ENCODE measurements at places on chromosomes 5 and 9.

GRCh38 chr9:93301911-93302541 is 118.1 kb downstream of the WNK2 start:
- no peak for DNase-seq

DNA sequence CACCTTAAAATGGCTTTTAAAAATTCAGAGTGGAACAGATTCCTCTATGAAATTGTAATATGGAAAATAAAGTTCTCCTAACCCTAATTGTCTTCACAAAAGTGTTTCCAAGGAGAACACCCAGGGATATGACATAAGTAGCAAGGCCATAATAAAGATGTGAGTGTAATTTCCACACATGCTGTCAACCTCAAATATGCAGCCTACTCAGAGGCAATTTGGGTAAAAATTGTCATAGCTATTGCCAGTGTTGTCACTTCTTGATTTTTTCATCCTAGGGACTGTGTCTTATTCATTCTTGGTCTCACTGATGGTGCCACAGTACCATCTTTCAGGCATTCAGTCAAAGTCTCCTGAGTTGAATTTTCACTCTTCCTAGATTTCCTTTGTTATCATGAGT is 100.3 kb downstream of the PPP2R2B start:
- DNase-seq = no peak

- DNase-seq = no peak
Measured at GRCh38 chr5:1344975-1345838, at the start of gene CLPTM1L. Gene CLPTM1L (minus strand): TSS chr5:1345099. CDS start chr5:1344841, 258 bp downstream.

DNA sequence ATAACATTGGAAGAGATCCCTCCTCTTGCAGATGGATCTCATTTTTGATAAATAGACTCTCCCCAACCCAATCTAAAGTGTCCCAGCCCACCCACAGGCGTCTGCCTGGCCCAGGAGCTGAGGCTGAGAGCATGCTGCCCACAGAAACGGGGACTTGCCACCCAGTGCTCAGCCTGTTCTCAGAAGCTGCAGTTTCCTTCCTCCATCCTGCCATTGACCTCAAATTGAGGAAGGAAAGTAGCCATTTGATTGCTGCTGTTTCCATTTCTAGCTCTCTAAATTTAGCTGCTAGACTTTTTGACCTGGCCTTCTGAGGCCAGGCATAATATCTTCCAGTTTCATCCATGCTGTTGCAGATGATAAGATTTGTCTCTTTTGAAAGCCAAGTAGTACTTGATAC is 31.1 kb upstream of the FRMD3 start:
- DNase-seq = no peak

DNA sequence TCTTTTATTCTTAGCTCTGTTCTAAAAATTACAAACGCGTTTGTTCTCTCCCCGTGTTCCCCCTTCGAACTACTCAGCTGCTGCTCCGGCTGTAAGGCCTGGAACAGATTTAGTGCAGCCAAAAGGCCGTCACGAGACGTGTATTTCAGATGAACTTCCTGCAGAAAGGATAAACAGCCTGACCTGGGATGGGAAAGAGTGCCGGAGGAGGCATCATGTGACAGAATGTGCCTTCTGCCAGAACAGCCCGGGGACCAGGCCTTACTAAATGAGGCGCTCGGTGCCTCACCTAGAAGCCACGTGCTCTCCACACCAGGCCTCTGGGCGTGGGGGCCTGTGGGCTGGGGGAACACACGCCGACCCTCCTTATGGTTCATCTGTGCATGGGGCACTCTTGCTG is 94.7 kb downstream of the PPARGC1B start:
- no peak for DNase-seq

DNA sequence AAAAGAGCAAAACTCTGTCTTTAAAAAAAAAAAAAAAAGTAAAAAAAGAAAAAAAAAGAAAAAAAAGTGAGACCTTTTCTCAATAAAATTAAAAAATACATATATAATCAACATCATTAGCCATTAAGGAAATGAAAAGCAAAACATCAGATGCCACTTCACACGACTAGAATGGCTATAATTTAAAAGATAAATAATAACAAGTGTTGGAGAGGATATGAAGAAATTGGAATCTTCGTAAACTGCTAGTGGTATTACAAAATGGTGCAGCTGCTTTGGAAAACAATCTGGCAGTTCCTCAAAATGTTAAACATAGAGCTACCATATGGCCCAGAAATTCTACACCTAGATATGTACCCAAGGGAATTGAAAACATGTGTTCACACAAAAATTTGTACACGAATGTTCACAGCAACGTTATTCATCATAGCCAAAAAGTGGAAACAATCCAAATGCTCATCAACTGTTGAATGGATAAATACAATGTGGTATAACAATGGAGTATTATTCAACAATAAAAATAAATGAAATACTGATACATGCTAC is 45.3 kb upstream of the SIL1 start:
- no peak for DNase-seq

- no peak for DNase-seq
Measured at GRCh38 chr5:92885950-92886349, 695.1 kb downstream of the NR2F1-AS1 start.

GRCh38 chr5:54243483-54244080 is 66.8 kb downstream of the ARL15 start:
- DNase-seq = no peak

- DNase-seq = no peak
Measured at GRCh38 chr9:131799177-131799823, 59.4 kb upstream of the RAPGEF1 start.

DNA sequence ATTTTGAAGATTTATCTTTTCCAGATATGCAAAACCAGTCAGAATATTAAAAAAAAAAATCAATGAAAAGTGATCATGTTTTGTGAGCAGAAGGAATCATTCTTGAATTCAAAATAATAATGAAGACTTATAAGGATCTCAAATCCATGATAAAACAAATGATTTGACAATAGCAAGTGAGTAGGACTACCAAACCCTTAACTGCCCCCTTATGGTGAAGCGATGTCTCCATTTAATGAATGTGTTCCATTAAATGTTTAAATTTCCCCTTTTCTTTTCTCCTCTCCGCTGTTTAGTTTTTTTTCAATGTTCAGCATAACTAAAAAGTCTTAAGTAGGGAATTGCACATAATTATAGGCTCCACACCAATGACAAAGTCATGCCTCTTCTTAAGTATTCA is 12.2 kb upstream of the MARCHF3 start:
- DNase-seq = no peak

DNA sequence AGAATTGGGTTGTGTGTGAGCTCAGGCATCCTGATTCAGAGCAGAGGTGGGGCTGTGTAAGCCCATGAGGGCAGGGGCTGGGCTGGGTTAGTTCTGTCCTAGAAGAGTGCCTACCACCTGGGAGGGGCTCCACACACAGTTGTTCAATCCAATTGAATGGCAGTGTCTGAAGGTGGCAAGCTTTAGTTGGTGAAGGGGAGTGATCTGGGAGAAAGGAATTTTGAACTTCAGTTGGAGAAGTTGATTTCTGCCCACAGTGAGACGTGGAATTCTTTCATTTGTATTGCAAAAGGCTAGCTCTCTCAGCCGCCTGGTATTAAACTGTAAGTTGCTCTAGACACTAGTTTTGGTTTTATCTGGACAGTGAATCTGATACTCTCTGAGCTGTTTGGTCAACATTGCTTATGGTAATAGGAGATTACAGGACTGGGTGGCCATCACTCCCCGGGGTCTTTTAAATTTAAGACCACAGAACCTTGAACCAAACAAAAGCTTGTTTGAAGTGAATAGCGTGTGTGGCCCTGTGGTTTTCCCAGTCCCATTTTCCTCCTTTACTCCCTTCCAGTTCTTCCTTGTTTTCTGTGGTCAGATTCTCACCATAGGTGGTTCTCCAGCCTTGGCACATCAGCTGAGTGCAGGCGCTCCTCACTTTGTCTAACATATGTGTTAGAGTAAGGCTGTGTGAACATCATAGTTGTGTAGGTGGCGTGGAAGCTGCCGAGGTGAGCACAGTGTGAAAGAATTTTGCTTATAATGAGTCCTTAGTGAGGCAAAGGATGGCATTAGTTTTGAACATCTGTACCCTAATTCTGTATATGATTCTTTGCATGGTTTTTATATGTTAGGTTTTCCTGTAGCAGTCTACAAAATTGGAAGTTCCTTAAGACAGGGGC is 78.0 kb downstream of the ARHGAP26 start:
- DNase-seq = no peak

DNA sequence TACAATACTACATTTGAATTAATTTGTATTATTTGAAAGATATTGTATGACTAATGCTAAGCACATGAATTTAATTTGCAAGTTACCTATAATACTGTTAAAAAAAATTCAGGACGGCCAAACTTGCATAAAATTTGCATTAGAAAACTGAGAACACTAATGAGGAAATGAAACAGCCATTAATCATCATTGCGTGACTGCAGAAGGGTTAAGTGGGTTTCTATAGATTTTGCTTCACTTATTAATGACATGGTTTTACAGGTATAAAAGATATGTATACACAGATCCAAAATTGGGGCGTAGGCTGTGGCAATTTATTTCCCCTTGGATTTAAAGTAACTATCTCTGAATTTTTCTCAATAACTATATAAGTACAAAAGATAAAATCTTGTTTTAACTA is 882.6 kb downstream of the PTPRD start:
- no peak for DNase-seq

GRCh38 chr9:130975932-130976841 is 32.8 kb upstream of the LAMC3 start:
- no peak for DNase-seq

Data from cortex of kidney (tissue), 1 donor.